ENCODE measurements at places on chromosomes 4 and X. TPM values are rescaled to one million over a fixed set of nuclear protein-coding genes. Genes with fewer than 3 reads are reported as not detected.

Gene SMIM31
- not detected for total RNA-seq

Gene ATP7A
- total RNA-seq: 6.8 TPM

Gene ALB
- not detected for total RNA-seq

Gene NWD2
- not detected for total RNA-seq

Gene RHOXF2
- total RNA-seq: not detected

Gene BBS12
- total RNA-seq: 4.1 TPM

Gene SASH3
- total RNA-seq: not detected

Gene F8A2
- total RNA-seq: not detected

Gene STPG2
- not detected for total RNA-seq

Gene SH3BGRL
- 30.9 TPM for total RNA-seq

Gene DMD
- 3.8 TPM for total RNA-seq

Gene SORCS2
- under 0.01 TPM for total RNA-seq

Gene ATRX
- 41.0 TPM for total RNA-seq

Gene CCDC149
- 19.8 TPM for total RNA-seq

Gene PPP4R3C
- not detected for total RNA-seq

Gene CXCL3
- total RNA-seq: 0.22 TPM

Gene TBC1D8B
- total RNA-seq: 2.2 TPM

Gene TMEM154
- 2.0 TPM for total RNA-seq

Gene SSX1
- not detected for total RNA-seq

Gene CENPVL2
- not detected for total RNA-seq

Gene TEX13D
- not detected for total RNA-seq

Gene ANXA5
- total RNA-seq: 402 TPM

Gene TFDP3
- not detected for total RNA-seq

Gene ERCC6L
- 0.60 TPM for total RNA-seq

All from lung microvascular endothelial cell (primary cell).